ENCODE measurements at places on chromosomes 1 and 21.

- DNase-seq = peak; percentile 69
These were observed 496.4 kb downstream of the SETD4 start for GRCh38 chr21:35563885-35564451.

- no peak for DNase-seq
These were observed 643 bp downstream of the COQ8A start for GRCh38 chr1:226940806-226941067.

GRCh38 chr1:235069577-235070563 lies 58.8 kb downstream of the TOMM20 start:
- no peak for DNase-seq

- no peak for DNase-seq
These were observed 161.9 kb upstream of the UBE2U start for GRCh38 chr1:64041371-64042131.

DNA sequence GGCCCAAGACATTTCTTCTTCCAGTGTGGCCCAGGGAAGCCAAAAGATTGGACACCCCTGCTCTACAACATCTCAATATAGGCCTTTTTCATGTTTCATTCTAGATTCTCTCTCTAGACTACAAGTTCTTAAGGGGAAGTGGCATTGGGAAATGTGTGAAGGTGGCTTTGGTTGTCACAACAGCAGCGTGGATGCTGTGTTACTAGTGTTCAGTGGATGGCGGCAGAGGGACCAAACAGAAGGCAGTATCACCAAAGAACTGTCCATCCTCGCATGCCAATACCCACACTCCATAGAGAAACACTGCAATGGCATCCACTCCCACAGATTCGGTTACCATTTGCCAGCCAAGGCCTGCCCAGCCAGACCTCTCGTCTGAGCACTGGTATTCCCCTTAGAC lies 24.3 kb upstream of the IFNAR2 start:
- DNase-seq = no peak

GRCh38 chr1:154768456-154769125 lies 101.5 kb downstream of the KCNN3 start:
- no peak for DNase-seq

DNA sequence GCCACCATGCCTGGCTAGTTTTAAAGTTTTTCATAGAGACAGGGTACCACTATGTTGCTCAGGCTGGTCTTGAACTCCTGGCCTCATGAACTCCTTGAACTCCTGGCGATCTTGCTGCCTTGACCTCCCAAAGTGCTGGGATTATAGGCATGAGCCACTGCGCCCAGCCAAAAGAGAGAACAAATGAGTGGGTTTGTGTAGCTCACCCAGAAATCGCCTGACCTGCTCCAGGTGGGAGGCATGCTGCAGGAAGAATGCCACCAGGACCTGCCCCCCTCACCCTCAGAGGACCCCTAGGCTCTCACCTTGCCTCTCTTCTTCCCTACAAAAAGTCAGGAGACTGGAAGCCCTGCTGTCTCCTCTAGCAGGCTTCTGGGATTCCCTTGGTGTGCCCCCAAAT lies 88.8 kb downstream of the SYT2 start:
- DNase-seq = no peak

GRCh38 chr1:208437401-208437800 lies 193.2 kb upstream of the PLXNA2 start:
- no peak for DNase-seq

- no peak for DNase-seq
These were observed 117.2 kb downstream of the PCP4 start for GRCh38 chr21:39984286-39984991.

GRCh38 chr1:223551610-223552009 lies 113.9 kb downstream of the CAPN8 start:
- DNase-seq = no peak

DNA sequence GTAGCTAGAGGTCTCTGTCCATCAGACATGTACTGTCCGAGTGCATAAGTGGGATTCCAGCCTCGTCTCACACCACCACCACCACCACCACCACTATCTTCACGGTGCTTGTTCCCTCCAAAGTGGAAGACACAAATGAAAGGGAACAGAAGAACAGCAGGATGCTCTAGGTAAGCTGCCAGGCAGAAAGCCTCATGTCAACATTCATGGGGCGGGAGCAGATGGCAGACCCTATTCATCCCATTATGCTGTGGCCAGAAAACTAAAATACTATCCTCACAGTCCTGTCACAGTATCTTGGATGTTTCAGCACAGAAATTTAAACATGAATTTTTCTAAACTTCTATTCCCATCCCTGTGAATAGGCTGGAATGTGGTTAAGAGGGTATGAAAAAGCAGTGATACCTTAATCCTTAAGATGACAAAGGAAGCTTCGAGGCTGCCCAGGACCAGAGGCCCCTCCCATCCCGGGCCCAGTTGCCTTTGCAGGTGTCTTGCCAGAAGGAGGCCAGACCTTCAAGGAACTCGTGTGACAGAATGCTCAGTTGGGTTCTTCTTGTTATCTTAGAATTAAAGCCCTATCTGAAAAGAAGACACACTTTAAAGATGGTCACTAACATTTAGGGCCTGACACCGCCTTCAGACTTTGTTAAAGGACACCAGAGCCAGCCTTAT lies 24.7 kb downstream of the APCS start:
- no peak for DNase-seq

- no peak for DNase-seq
These were observed 5.4 kb downstream of the PPP2R5A start for GRCh38 chr1:212290608-212291007.

- no peak for DNase-seq
These were observed 7.8 kb downstream of the IRF6 start for GRCh38 chr1:209797978-209798639.

DNA sequence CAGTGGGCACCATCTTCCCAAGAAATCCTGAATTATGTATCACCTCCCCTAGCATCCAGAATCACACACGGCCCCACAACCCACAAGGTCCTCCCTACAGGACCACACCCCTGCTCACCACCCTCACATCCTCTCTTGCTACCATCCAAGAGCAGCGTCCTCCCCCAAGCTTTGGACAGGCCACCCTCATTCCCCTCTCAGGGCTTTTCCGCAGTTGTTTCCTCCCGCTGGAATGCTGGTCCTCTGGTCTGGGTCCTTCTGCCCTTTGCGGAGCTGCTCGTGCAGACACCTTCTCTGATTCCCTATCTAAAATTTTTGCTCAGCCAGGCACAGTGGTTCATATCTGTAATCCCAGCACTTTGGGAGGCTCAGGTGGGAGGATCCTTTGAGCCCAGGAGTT lies 56.5 kb downstream of the TOMM20 start:
- no peak for DNase-seq

DNA sequence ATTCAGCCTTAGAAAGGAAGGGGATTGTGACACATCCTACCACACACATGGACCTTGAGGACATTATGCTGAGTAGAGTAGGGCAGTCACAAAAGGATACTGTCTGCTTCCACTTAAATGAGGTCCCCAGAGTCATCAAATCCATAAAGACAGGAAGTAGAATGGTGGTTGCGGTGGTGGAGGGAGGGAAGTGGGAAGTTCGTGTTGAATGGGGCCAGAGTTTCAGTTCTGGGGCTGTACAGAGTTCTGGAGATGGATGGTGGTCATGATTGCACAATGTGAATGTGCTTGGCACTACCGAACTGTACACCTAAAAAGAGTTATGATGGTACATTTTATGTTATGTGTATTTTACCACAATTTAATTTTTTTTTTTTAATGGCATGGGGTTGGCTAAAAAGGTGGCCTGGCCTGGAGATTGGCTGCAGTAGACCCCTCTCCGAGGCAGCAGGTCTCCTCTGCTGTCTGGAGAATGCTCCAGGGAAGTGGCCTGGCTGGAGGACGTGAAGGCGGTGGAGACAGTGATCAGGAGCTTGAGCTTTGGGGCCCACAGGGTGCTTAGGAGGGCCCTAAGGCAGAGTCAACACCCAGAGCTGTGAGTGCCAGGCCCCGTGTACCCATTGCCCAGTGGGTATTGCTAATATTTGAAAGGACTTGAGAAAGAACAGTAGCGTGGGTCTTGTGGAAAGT lies 30.4 kb downstream of the IFNGR2 start:
- no peak for DNase-seq

DNA sequence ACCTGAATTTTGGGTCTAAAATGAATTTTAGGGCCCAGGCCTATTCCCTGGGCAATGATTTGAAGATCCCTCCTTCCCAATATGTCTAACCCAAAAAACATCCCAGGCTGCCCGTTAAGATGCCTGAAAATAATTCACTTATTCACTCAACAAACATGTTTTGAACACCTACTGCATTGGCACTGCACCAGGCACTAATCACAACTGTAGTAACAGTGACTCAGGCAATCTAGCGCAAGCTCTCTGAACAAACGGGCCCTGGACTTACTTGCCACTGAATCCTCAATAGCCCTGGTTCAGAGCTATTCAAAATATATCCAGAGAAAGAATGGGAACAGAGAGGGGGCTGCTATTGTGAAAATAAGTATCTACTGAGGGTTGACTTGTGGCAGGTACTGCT lies 4.2 kb downstream of the CD244 start:
- DNase-seq = no peak

DNA sequence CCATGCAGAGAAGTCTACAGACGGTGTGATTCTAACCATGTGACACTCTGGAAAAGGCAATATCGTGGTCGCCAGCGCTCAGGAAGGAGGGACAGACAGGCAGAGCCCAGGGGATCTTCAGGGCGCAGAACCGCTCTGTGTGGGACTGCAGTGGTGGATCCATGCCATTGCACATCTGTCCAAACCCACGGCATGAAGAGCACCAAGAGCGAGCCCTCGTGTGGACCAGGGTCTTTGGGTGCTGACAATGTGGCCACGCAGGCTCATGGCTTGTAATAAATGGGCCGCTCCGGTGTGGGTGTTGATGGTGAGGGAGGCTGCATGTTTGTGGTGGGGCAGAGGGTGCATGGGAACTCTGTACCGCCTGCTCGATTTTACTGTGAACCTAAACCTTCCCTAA lies 25.3 kb upstream of the POFUT2 start:
- no peak for DNase-seq

DNA sequence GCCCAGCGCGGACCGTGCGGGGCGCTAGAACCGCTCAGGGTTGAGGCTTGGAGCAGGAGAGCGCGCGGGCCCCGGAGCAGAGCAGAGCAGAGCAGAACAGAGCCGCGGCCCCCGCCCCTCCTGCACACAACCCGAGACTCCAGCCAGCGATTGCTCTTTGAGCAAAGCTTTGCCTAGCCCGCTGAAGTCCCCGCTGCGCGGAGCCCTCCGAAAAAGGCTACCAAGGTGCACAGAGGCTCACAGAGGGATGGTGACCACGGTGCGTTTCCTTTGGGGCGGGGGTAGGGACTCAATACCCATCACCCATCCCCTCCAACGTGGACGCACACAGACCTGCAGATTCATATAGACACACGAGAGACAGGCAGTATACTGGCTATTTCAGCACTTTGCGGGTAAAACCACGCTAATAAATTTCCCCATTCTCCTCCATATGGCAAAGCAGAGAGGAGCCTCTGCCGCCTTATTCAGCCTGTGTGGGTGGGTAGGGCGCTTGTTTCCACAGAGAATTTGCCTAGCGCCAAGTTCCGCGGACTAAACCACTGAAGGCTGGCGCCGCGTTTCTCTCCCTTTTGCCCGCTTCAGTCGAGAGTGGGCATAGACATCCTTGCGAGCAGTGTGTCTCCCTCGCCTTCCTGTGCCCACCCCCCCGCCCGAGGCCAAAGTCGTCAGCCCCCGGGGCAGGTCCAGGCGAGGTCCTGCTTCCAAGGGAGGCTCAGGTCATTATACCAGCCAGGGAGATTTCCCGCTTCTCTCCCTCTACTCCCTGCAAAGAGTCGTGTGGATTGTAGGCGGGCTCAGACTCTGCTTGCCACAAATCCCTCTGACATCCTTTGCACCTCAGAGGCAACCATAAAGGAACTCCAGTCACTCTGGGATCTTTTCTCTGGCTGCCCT lies 8.5 kb downstream of the HLX start:
- no peak for DNase-seq

DNA sequence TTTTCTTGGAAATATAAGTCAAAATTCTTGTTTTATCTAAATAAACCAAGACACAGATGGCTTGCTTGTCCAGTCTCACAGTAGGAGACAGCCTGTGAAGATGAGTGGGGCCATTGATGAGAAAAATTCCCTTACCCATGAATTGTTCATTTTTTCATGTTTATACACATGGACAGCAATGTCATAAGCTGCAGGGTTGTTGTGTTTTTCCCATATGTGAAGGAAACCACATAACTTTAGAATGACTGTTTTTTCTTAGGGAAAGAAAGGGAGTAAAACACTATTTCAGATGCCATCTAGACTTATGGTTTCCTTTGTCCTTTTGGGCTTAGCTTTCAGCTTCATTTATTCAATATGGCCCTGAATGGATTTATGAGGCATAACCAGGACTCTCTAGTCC lies 622.5 kb upstream of the NR5A2 start:
- no peak for DNase-seq

- no peak for DNase-seq
These were observed 805 bp downstream of the CYB5R1 start for GRCh38 chr1:202966006-202966898.

- DNase-seq = no peak
These were observed 13.6 kb upstream of the C1orf185 start for GRCh38 chr1:51088474-51088873.

DNA sequence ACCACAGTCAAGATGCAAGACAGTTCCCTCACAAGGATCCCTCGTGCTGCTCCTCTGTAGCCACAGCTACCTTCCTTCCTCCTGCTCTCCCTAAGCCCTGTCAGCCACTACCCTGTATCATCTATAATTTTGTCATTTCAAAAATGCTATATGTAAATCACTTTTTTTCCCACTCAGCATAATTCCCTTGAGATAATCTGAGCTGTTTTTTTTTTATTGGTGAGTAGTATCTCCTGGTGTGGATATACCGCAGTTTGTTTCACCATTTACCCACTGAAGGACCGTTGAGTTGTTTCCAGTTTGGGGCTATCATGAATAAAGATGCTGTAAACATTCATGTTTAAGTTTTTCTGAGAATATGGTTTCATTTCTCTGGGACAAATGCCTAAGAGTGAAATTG lies 88.2 kb downstream of the HUNK start:
- DNase-seq = no peak

DNA sequence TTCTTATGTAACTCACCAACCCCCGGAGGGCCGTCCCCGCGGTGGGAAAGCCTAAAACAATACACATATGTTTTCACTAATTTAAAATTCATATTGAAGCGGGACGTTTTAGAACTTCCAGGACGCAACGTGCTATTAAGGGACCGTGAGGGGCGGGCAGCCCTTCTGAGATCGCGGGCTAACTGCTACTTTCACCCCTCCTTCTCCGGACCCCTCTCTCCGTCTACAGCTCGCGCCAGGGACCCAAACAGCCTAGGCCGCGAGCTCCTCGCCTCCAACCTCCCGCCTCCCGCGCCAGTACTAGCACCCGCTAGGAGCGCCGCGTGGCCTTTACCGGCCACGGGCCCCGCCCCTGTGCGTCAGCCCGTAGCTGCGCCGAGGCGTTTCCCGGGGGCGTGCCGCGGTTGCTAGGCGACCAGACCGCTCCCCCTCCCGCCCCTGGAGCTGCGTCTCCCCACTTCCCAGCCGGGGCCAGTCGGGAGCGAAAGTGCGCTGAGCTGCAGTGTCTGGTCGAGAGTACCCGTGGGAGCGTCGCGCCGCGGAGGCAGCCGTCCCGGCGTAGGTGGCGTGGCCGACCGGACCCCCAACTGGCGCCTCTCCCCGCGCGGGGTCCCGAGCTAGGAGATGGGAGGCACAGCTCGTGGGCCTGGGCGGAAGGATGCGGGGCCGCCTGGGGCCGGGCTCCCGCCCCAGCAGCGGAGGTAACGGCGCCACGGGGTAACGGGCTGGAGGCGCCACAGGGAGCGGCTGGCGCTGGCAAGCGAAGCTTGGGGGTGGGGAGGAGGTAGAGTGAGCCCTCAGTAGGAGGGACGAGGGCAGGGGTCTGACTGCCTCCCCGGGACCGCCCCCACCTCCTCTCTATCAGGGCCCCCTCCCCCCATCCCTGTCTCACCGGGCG lies at the start of gene DYRK3:
DYRK3 (plus strand) TSS at position 457 of the 898 bp plus-strand sequence; CDS start at position 625, 168 bp downstream.
- DNase-seq = peak; percentile 91

All from NCI-H187 treated with DMSO at 0.1 percent for 48 hours (cell line).